Stimulated activated naive B cell treated with anti-CD40 and anti-IgM and Interleukin-4, amounts not matched to agents 10 μg/mL and 1 μg/mL and 100 μg/mL, for 72 hours (primary cell): ENCODE measurements at places on chromosomes 4 and X.
A peak's percentile ranks its signal among the peaks of the same experiment; 100 is the strongest.

GRCh38 chrX:107429090-107429489 is 20.4 kb upstream of the FRMPD3 start:
- no peak for DNase-seq
- H3K4me3 ChIP-seq = no peak overlapping the region
- H3K4me1 ChIP-seq = no peaks in the 10 kb centered on the region
- H3K27me3 ChIP-seq = peaks cover 19% of the 10 kb centered on the region
- no peak overlapping the region for H3K27ac ChIP-seq

- H3K4me1 ChIP-seq = peaks cover 39% of the 10 kb centered on the region
- peak overlapping the region; percentile 94 for H3K4me3 ChIP-seq
- H3K27ac ChIP-seq = peak overlapping the region; percentile 93
- H3K36me3 ChIP-seq = no peaks in the 10 kb centered on the region
- DNase-seq = peak; percentile 5
Measured at GRCh38 chr4:56655627-56656345, 25.3 kb downstream of the HOPX start.

DNA sequence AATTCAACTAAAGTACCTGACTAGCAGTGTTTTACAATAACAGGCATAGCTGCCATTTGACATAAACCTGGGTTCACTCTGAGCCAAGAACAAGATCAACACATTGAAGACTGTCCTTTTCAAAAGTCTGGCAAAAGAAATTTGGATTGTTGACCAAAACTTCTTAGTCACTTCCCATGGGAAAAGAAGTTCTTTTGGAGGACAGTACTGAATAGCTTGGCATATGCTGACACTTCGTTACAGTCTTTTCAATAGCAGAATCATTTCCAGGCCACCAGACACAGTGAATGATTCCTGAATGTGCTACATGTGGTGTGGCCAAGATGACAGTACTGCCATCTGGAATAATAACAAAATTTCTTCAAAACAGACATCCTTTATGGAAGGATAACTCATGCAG is 560.3 kb downstream of the GRID2 start:
- no peak for DNase-seq
- H3K27me3 ChIP-seq = no peaks in the 10 kb centered on the region
- no peaks in the 10 kb centered on the region for H3K36me3 ChIP-seq

- no peaks in the 10 kb centered on the region for H3K27me3 ChIP-seq
- no peak overlapping the region for H3K4me3 ChIP-seq
Measured at GRCh38 chr4:22237846-22238494, 277.9 kb downstream of the ADGRA3 start.

- no peaks in the 10 kb centered on the region for H3K4me1 ChIP-seq
- H3K27me3 ChIP-seq = peaks cover 6% of the 10 kb centered on the region
- no peak overlapping the region for H3K27ac ChIP-seq
- H3K4me3 ChIP-seq = no peak overlapping the region
- no peak for DNase-seq
- no peaks in the 10 kb centered on the region for H3K36me3 ChIP-seq
Measured at GRCh38 chrX:119325456-119325855, 73.7 kb upstream of the SLC25A43 start.

DNA sequence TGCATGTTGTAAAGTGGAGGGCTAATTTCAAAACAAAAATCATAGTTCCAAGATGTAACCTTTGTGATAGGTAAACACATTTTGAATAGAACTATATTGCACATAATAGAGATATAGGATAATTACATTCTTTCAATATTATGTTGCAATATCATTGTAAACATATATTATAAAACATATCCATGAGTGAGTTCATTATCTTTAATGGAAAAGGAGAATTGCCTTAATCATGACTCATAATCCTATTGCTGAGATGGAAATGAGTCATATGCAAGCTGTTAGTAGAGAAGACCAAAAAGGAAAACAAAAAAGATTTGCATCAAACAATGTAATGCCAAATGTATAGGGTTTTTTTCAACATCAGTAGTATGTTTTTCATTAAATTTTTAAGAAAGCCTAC is 73.7 kb upstream of the WDR44 start:
- no peak overlapping the region for H3K4me3 ChIP-seq
- H3K4me1 ChIP-seq = no peaks in the 10 kb centered on the region
- H3K27me3 ChIP-seq = peaks cover under 1% of the 10 kb centered on the region
- no peak for DNase-seq
- H3K36me3 ChIP-seq = no peaks in the 10 kb centered on the region
- no peak overlapping the region for H3K27ac ChIP-seq

DNA sequence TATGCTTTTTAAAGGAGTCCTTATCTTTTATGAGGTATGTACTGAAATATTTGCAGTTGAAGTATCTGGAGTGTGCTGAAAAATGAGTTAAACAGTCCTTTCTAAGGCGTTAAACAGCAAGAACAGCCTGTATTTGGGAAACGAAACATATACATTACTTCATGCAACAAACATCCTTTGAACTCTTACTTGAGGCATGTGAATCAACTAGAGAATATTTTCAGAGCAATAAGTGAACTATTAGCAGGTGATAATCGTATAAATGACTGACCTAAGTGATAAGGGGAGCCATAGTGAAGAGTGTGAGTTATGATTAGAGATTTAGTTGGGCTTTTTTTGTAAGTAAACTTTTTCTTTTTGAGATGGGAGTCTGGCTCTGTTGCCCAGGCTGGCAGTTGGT is 45.9 kb upstream of the RHOH start:
- H3K27ac ChIP-seq = no peak overlapping the region
- no peak overlapping the region for H3K4me3 ChIP-seq
- DNase-seq = no peak

GRCh38 chr4:2843941-2844584 is 419 bp downstream of the ADD1 start:
- H3K4me1 ChIP-seq = peaks cover 60% of the 10 kb centered on the region
- no peak for DNase-seq
- H3K4me3 ChIP-seq = peak overlapping the region; percentile 90
- H3K36me3 ChIP-seq = peaks cover 15% of the 10 kb centered on the region

- H3K4me1 ChIP-seq = no peaks in the 10 kb centered on the region
- no peaks in the 10 kb centered on the region for H3K36me3 ChIP-seq
- H3K27ac ChIP-seq = no peak overlapping the region
- no peak overlapping the region for H3K4me3 ChIP-seq
Measured at GRCh38 chr4:85265234-85265633, 209.7 kb upstream of the ARHGAP24 start.
